Esophagus muscularis mucosa (tissue), 4 donors: ENCODE measurements at places on chromosomes 3 and 15. TPM values are rescaled to one million over a fixed set of nuclear protein-coding genes. Genes with fewer than 3 reads are reported as not detected.

CXCR6 gene
- 0.42 TPM for total RNA-seq

IMPG2 gene
- total RNA-seq = 0.83 TPM

INSYN1 gene
- 27.4 TPM for total RNA-seq

LOXL1 gene
- 84.3 TPM for total RNA-seq

RARB gene
- 29.2 TPM for total RNA-seq

GATA2 gene
- 15.4 TPM for total RNA-seq

RLBP1 gene
- 0.50 TPM for total RNA-seq

IL5RA gene
- 1.2 TPM for total RNA-seq

CCR3 gene
- not detected for total RNA-seq

SMCO1 gene
- not detected for total RNA-seq

TMEM266 gene
- total RNA-seq = not detected

SAXO2 gene
- 1.3 TPM for total RNA-seq

RBM5 gene
- 85.3 TPM for total RNA-seq

ACVR2B gene
- 5.8 TPM for total RNA-seq

GASK1A gene
- total RNA-seq = 12.9 TPM

MAP1A gene
- 42.4 TPM for total RNA-seq

DTWD1 gene
- 29.1 TPM for total RNA-seq

VIPR1 gene
- total RNA-seq = 5.2 TPM

TM4SF4 gene
- total RNA-seq = not detected

ANKDD1A gene
- 14.7 TPM for total RNA-seq

NOX5 gene
- total RNA-seq = 0.23 TPM

ENTPD3 gene
- 2.3 TPM for total RNA-seq

SIDT1 gene
- 1.3 TPM for total RNA-seq

CNTN6 gene
- 0.06 TPM for total RNA-seq

FOXB1 gene
- total RNA-seq = not detected

QTRT2 gene
- total RNA-seq = 11.5 TPM

CIB2 gene
- total RNA-seq = 14.1 TPM

CFAP92 gene
- 0.66 TPM for total RNA-seq

FAM107A gene
- total RNA-seq = 106 TPM

SLC6A20 gene
- total RNA-seq = 0.29 TPM

NR2E3 gene
- total RNA-seq = not detected

FANCD2OS gene
- not detected for total RNA-seq

PTH1R gene
- total RNA-seq = 7.5 TPM

ARHGEF26 gene
- total RNA-seq = 139 TPM

FAM43A gene
- total RNA-seq = 42.8 TPM

C3orf22 gene
- not detected for total RNA-seq

VEPH1 gene
- 1.2 TPM for total RNA-seq

TIMP4 gene
- 26.7 TPM for total RNA-seq

MORC1 gene
- not detected for total RNA-seq

CKMT1A gene
- not detected for total RNA-seq

FES gene
- total RNA-seq = 41.9 TPM
